Stimulated activated CD8-positive, alpha-beta memory T cell treated with anti-CD3 and anti-CD28 coated beads, Interleukin-7, amount 100 ng/mL, for 1 hour (primary cell): ENCODE measurements at places on chromosomes 12 and 14.

GRCh38 chr12:24752763-24753462 is 196.0 kb downstream of the BCAT1 start:
- no peak for DNase-seq

DNA sequence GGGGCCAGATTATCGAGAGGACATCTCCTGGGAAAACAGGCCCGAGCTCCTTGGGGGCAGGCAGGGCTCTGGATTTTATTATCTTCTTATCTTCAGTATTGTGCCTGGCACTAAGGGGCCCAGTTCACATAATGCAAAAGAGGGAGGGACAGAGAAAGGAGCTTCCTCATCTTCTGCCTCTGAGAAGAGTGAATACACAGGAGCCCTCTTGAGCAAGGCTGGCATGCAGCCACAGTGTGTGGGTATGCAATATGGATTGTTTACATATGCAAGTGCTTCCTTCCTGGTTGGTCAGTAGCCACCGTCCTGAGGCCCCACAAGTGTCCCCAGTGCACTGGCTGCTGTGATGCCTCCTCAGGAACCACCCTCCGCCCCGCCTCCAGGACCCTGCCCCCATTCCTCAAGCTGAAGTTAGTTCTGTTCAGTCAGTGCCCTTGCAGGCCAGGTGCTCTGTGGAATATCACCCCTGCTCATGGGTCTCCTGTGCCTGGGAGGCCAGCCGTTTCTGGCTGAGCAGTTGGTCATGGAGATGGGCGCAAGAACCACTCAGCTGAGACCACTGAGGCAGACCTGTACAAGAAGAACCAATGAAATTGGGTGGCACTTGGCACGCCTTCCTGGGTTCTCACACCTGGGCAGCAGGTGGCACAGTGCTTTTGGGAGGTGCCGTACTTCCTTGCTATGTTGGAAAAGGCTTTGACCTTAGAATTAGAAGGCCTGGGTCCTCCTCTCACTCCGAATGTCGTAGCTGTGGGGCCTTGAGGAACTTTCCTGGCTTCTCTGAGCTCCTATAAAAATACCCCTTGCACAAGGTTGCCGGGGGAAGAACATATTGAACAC is 35.1 kb upstream of the ACTN1 start:
- no peak for DNase-seq

GRCh38 chr14:101234244-101234937 is 326.9 kb upstream of the DIO3 start:
- no peak for DNase-seq

DNA sequence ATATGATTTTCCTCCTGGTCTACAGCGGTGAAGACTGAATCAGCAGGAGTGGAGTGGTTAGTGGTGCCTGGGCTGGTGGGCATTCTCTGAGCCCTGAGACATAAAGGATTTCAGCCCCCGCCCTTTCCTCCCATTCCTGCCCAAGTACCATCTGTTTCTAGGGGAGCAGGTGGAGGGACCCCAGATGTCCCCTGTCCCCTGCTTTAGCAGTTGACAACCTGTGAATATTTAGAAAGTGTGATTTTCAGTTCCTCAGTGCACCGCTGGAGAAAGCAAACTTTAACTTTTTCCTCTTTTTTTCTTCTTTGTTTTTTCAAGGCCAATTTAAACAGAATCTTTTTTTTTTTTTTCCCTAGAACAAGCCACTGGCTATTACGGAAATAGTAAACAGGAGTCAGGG is 163.8 kb upstream of the MYL2 start:
- no peak for DNase-seq

- DNase-seq = no peak
Observed at GRCh38 chr12:111276146-111276545, 92.7 kb downstream of the PHETA1 start.

DNA sequence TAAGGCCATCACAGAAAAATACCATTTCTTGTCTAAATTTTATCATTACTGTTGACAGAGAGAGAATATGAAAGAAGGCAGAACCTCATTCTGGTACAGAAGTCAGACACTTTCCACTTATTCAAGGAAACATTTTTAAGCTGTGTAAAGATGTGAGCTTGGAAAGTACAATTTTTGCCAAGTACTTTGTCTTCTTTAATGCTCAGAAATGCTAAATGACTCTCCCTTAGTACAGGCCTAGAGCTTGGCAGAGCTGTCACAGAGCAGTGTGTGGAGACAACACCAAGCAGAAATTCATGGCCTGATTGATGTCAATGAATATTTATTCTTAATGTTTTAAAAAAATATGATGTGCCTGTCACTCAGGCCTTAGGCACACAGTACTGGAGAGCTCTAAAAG is 20.7 kb downstream of the NT5DC3 start:
- no peak for DNase-seq

- no peak for DNase-seq
Observed at GRCh38 chr14:87894920-87895319, 98.1 kb downstream of the GALC start.

GRCh38 chr14:93173943-93174395 is 10.7 kb downstream of the MOAP1 start:
- no peak for DNase-seq

GRCh38 chr14:50530358-50530757 is 2.0 kb downstream of the MAP4K5 start:
- DNase-seq = no peak

DNA sequence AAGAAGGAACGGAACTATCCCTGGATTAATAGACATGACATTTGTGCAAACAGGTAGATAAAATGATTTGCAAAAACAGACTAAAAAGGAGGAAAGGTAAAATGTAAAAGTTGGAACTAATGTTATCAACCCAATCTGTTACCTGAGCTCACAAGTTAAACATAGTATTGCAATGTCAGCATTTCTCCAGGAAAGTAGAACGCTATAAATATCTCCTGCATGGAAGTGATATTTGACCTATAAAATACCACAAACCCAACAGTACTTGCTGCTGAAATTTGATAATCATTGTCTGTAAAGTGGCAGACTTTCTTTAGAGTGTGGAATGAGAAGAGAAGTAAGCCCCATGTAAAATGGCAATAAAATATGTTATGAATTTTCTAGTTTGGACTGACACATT is 1435.7 kb downstream of the LRFN5 start:
- no peak for DNase-seq
